ENCODE measurements at places on chromosomes 6 and 20.

DNA sequence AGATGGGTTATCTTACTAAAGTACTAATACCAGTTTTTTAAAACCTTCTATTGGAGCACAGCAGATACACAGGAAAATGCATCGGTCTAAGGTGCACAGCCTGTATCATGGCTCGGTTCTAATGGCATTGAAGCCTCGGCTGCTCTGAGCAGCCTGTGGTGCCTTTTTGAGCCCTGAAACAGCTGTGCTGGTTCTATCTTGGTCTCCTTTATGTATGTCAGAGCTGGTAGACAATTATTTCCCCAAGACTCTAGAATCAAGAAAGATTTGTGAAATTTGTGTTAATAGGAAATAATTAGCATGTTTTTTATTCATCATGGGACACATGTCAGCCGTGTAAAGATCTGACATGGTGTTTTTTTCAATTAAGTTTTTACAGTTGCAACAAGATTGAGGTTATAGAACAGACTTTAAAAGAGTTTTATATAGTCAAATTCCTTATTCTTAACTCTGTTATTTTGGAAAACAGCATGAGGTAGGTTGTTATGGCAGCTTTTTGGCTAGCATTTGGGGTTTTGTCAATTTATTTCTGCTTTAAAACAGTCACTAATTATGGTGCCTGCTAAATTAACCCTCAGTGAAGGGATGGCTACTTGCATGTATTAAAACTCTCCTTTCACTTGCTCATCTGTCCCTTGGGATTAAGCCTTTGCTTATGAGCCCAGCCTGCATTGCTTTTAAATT is 40.3 kb upstream of the C20orf144 start:
- no peak for DNase-seq

GRCh38 chr6:70164556-70164955 is 138.3 kb downstream of the COL9A1 start:
- DNase-seq = no peak

GRCh38 chr6:167073679-167074274 is 49.1 kb upstream of the CCR6 start:
- no peak for DNase-seq

DNA sequence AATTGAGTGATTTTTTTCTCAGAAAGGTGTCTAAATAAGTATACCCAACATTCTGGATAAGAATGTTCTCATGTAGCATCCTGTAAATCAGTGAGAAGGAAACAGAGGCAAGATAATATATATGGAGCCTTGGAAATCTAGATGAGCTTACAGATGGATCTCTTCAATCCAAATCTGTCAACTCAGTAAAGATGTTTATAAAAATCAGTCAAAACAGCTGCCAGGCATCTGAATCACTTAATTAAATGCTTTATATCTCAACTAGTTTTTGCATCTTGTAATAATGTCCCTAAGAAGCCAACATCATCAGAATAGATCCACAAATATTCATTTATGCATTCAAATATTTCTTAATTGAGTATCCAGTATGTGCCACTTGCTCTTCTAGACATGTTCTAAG is 300.2 kb downstream of the KHDC1L start:
- no peak for DNase-seq

- no peak for DNase-seq
These were observed 24.2 kb downstream of the ZNF311 start for GRCh38 chr6:28980852-28981430.

DNA sequence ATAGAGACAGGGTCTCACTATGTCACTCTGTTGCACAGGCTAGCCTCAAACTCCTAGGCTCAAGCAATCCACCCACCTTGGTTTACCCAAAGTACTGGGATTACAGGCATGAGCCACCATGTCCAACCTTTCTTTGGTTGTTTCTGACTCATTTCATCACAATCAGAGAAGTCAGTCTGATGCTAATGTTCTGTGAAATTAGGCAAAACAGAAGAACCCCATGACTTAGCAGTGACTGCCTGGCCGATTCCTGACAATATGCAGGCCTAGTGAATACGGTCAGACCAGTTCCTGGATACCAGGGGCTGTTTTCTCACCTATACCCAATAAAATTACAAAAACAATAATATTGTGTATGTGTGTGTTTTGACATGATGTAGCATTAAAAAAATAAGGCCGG is 58.8 kb upstream of the BTN3A2 start:
- DNase-seq = no peak

DNA sequence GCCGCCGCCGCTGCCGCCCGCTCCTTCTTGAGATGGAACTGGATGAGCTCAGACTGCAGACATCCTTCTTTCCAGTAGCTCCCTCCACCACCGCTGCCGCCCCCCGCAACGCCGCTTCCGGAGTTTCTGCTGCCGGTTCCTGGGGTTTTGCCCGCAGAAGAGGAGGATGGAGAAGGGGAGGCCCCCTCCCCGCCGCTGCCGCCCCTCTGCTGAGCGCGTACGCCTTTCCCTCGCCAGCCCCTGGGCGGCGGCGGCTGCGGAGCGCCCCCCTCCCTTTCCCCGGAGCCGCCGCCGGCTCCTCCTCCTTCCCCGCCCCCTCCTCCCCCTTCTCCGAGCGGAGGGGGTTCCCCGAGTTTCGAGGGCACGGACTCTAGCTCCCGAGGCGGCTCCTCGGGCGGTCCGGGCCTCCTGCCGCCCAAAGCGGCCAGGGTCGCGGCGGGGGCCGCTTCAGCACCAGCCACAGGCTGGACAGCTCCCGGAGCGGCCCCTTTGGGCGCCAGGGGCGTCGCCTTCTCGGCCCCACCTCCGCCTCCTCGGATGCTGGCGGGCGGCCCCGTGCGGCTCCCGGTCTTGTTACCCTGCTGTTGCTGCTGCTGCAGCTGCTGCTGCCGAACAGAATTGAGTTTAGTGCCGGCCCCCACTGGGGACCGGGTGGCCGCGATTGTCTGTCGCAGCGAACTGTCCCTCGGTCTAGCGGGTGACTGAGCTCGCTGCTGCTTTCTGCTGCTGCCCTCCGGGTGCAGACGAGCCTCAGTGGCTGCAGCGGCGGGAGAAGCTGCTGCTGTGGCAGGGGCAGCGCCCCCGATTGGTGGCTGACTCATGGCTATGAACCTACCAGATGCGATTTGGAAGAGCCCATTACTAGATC is 3.1 kb downstream of the MTCL3 start:
- no peak for DNase-seq

DNA sequence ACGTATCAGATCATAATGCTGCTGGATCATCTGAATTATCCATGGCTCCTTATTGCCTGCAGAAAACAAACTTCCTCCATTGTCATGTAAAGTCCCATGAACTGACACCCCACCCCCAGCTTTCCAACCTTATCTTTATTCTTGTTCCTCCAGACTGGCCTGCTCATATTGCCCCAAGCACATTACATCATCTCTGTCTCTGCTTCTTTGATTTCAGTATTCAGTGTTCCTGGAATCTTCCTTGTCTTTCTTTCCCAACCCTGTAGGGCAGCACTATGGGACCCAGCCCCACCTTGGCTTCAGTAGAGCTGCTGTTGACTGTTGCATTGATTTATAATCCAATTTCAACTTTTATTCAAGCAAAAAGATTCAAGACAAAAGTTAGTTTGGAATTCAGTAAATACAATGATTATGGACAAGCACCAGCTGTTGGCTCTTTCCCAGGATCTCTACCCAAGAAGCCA is 187.5 kb upstream of the ECI2 start:
- no peak for DNase-seq

DNA sequence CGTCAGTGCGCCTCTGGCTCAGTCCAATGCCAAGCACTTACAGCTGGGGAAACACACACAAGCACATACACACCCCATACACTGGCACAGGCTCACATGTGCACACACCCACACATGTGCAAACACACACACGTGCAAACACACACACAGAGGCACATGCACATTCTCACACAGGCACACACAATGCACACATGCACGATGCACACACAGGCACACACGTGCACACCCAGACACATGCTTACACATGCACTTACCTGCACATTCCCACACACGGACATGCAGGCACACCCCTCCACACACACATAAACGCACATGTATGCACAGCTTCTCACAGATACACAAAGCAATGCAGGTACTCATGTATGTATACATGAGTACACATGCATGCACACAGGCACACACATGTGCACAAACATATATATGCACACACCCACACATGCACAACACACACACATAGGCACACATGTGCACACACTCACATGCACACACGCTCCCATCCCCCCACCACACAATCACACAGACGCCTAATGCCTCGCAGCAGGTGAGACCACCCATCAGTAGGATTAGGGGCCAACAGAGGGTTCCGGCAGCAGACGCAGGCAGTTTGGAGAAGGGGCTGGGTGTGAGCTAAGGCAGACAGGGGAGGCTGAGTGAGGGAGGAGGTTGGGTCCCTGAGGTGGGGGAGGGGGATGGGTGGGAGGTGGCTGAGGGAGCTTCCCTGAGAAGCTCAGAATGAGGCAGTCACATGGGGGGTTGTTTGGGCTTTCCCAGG is 71.2 kb upstream of the SLCO4A1 start:
- no peak for DNase-seq

DNA sequence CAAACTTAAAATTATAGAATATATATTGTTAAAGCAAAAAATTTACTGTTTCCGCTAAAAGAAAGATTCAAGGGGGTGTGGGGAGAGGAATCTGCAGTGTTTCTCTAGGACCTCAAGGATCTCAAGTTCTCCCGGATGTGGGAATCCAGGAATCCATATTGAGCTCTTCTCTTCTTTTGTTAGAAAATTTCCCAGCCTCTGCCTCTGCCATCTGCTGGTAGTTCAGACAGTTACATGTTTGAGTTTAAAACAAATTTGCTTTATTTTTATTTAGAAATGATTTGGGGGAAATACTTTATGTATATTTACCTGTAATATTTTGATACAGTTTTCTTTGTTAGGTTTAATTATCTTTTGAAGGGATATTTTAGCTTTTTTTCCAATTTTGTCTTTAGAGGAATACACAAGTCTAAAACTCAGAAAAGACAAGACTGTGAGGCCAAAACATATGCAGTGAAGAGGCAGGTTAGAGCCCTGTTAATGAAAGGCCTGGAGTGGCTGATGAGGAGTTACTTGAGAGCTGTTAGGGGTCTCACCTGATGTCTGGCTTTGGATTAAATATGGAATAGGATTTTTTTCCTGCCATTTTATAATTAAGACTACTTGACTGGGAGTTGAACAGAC is 268.8 kb downstream of the ARID1B start:
- no peak for DNase-seq

DNA sequence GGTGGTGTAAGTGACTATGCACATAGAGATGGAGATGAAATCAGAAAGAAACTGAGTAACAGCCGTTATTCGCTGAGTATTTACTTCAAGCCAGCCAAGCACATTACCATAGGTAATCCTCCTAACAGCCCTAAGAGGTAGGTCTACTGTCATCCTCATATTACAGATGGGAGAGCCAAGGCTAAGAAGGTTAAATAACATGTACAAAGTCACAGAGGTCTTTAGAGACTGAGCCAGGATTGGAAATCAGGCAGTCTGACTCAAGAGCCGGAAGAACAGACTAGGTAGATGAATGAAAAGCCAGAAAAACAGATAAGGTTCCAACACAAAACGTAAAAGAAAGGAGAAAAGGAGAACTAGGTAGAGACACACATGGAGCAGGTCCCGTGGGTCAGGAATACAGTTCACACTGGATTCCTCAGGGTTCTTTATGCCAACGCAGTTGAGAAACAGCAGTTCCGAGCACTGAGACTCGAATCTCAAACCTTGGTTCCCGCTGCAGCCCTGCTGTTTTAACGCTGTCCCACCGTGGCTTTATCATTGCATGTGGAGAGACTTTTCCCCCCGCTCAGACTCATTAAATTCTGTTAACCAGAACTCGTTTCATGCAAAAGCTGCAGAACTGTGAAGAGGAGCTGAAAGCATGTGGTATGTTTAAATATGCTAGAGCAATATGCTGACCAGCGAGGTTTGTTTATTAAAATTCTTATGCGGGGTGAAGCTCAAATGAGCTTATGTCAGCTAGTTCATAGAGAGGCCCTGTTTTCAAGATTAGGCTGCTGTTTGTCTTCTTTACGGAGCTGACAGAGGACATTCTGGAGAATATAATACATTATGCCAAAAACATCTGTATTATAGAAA is 537.9 kb downstream of the CD83 start:
- DNase-seq = no peak

GRCh38 chr20:1784586-1784985 is 110.6 kb upstream of the SIRPA start:
- no peak for DNase-seq

GRCh38 chr6:111080698-111081097 is 6.6 kb upstream of the SLC16A10 start:
- no peak for DNase-seq

DNA sequence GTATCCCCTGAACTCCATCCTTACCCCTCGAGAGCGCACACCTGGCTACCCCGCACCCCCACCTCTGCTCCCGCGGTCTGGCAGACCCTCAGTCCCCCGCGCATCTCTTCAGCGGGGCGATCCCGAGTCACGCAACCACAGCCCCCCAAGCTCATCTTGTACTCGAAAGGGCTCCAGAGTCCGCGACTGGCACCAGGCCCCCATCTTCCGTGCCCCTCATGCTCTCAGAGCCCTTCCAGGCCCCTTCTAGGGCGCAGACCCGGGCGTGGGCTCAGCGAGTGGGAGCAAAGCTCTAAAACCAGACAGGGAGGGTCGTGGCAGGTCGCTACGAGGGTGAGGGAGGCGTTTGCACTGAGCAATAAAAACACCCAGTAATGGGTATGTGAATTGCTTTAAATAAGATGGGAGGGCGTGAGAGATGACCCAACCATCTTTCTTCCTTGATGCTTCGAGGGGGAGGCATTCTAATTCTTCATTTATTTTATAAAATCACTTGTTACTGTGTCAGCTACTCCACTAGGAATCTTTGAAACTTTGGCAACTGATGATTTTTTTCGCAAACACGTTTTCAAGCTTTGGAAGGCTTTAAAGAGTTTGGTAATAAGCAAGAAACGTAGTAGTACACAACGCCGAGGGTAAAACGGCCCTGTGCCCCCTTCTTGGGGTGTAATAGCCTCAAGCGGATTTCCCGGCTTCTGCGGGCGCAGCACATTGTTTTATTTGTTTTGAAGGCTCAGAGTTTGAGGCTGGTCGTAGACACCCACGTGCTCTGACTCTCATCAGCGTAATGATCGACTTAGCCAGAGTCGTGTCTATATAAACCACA is 42.6 kb upstream of the SUPT3H start:
- no peak for DNase-seq

GRCh38 chr6:126944512-126944911 is 174.0 kb upstream of the RSPO3 start:
- DNase-seq = no peak

- no peak for DNase-seq
These were observed 10.2 kb upstream of the MAP3K7 start for GRCh38 chr6:90596967-90597539.

DNA sequence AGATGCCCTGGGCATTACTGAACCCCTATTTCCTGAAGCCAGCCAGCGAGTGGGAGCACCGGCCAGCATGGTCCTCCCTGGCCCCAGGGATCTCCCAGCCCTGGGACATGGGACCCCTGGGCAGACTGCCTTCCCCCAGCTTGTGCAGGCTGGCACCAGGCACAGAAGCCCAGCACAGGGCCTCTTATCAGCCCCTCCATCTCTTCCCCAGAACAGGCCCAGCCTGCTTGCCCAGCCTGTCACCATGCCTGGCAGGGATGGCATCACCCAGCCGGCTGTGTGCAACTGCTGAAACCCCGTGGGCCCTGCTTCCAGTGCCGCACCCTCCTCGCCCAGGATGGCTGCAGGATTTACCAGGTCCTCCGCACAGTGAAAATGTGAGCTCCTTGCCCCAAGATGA is 6.1 kb upstream of the OSBPL2 start:
- no peak for DNase-seq

- no peak for DNase-seq
These were observed 16.2 kb upstream of the IER3 start for GRCh38 chr6:30760549-30760948.

GRCh38 chr6:139983555-139984276 is 609.3 kb upstream of the CITED2 start:
- no peak for DNase-seq

Measured in cortex of kidney (tissue), 1 donor.